ENCODE measurements at places on chromosomes 3 and 15.

- no peak for DNase-seq
Measured at GRCh38 chr3:13282358-13282985, 137.7 kb downstream of the NUP210 start.

- DNase-seq = no peak
Measured at GRCh38 chr3:193730976-193731375, 138.0 kb downstream of the OPA1 start.

GRCh38 chr3:19749448-19750017, 184.5 kb downstream of the EFHB start:
- no peak for DNase-seq

DNA sequence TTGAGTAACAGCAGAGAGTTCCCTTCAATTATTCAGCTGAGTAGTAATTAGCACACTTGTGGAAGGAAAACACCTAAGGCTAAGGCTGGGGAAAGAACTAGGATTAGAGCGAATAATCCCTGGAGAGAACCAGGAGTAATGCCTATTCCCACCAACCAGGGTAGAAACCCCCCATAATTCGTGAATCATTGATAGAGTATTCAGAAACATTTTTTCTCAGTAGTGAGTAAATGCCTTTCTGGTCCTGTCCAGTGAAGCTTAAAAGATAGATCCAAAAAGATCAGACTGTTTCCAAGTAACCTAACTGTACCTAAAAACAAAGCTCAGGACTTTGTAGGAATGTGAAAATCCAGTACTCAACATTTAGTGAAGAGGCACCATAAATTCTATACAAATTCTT, 71.2 kb downstream of the DGKG start:
- DNase-seq = no peak

- DNase-seq = no peak
Measured at GRCh38 chr3:10459954-10460754, 45.2 kb downstream of the ATP2B2 start.

- no peak for DNase-seq
Measured at GRCh38 chr3:39232859-39233258, 40.5 kb upstream of the XIRP1 start.

- no peak for DNase-seq
Measured at GRCh38 chr15:85335193-85335942, 45.0 kb upstream of the AKAP13 start.

DNA sequence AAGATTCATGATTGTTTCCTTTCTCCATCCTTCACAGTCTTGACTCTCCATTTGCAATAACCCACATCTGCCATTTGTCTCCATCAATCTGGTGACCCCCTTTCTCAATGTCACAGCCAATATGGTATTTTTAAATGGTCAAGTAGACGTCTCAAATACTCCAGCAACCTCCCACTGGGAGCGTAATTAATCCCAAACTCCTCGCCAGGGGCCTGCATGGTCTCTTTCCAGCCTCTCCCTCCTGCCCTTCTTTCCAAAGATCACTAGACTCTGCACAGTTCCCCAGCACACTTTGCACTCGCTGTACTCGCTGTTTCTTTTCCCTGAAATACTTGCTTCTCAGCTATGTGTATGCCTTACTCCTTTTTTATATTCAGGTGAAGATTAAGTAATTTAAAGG, 115.3 kb downstream of the PLCH1 start:
- no peak for DNase-seq

All from activated CD8-positive, alpha-beta memory T cell treated with anti-CD3 and anti-CD28 coated beads for 1 hour (primary cell).